Esophagus squamous epithelium (tissue), 5 donors: ENCODE measurements at places on chromosomes 2 and 18.

DNA sequence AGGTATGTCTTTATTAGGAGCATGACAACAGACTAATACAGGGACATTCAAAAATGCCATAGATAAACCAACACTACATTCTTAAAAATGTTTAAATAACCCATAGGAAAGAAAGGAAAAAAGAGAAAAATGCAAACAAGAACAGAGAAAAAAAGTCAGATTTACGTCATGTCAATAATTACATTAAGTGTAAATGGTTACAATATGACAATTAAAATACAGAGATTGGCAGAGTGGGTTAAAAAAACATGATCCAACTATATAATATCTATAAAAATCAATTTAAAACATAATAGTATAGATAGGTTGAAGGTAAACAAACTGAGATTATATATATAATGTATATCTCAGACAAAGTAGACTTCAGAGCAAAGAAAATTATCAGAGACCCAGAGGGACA is 255.8 kb downstream of the ANAPC1 start:
- no peak for DNase-seq

DNA sequence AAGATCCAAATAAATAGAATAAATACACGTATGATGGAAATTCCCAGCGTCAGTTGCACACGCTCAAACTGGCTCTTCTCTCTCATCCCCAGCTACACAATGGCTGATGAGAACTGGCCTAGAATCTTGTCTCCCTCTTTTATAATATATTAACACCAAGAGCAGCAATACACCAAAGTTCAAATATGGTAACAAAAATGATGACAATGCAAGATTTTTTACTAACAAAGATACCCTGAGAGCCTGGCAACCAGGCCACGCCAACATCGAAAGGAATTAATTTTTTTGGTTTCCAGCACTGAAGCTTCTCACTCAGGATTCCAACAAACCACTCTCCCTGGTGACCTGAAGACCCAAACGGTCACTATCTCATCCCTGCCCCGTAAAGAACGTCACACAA is 302.7 kb upstream of the ID2 start:
- no peak for DNase-seq

- no peak for DNase-seq
Observed at GRCh38 chr2:145288650-145289496, 769.0 kb upstream of the ZEB2 start.

DNA sequence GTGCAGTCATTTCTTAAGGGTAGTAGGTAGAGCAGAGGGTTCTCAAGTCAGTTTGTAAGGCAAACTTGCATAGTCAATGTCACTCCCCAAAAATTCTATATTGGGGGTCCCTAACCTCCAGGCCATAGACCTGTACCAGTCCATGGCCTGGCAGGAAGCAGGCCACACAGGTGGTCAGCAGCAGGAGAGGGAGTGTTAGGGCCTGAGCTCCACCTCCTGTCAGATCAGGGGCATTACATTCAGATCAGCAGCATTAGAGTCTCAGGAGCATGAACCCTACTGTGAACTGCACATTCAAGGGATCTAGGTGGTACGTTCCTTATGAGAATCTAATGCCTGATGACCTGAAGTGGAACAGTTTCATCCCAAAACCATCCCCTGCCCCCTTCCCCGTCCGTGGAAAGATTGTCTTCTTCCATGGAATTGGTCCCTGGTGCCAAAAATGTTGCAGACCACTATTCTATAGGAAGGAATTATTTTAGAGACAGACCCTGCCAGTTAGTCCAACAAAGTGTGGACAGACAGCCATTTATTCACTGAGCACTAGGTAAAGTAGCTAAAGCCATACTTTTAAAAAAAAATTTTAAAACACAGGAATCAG is 6.7 kb downstream of the COA5 start:
- no peak for DNase-seq

DNA sequence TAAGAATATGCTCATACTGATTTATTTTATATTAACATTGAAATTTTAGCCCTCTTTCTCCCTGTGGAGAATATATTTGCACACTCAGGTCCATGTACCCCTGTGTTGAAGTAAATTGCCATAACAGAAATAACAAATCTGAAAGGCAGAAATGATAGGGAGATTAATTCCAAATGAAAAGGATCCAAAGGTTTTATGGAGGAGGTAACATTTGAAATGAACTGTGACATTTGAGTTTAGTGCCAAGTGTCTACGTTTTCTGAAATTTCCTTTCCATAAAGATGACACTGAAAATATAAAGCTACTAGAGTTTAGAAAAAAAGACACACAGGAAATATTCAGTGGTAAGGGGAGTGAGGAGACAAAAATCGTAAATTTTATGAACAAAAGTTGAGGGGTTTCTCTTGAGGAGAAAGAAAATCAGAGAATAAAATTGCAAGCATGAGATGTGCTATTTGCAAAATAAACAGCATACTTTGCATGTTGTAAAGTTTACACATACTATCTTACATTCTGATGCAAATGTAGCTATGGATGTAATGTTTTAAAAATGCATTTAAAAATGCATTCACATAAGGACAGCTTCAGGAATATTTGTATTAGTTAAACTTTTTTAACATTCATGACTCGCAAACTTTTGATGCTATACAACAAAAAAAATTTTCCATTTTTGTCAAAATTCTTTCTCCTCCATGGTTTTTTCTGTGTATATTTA is 69.5 kb downstream of the BAZ2B start:
- DNase-seq = no peak

DNA sequence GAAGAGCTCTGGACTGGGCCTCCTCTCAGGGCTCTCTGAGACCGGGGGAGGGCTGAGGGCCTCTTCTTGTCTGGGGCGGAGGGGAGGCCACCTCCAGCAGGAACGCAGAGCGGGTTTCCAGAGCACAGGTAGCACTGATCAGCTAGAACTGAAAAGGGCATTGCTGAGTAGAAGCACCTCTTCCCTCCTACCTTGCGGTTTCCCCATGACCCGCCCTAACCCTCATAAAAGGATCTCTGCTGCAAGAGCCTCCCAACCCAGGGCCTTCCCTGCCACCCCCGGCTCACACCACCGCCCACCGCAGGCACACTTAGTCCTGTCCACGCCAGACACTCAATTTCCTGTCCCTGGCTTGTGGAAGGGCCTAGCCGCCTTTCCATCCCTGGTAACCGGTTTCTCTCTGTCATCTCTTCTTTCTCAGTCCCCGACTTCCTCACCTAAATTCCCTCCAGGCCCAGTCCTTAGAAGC is 966 bp downstream of the ADCY3 start:
- no peak for DNase-seq

- DNase-seq = no peak
Observed at GRCh38 chr18:42025491-42025890, 70.5 kb downstream of the PIK3C3 start.

- no peak for DNase-seq
Observed at GRCh38 chr18:5425721-5426120, 118.1 kb downstream of the EPB41L3 start.

- no peak for DNase-seq
Observed at GRCh38 chr2:215626812-215627281, 191.0 kb upstream of the FN1 start.

DNA sequence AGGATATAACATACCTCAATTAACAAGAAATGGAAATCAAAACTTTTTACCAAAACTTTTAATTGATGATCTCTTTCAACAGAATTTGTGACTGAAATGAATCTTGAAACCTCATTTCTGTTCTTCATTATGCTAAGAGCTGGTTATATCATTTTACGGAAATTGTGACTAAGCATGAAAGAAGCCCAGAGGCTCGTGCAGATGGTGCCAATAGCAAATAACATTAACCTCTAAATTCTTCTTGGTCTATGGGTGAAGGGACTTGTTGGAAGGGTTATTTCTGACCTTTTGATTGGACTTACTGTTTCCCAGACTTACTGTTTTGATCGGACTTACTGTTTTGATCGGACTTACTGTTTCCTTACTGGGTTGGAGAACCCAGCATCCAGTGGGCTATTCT is 435.6 kb downstream of the TDRD15 start:
- no peak for DNase-seq

DNA sequence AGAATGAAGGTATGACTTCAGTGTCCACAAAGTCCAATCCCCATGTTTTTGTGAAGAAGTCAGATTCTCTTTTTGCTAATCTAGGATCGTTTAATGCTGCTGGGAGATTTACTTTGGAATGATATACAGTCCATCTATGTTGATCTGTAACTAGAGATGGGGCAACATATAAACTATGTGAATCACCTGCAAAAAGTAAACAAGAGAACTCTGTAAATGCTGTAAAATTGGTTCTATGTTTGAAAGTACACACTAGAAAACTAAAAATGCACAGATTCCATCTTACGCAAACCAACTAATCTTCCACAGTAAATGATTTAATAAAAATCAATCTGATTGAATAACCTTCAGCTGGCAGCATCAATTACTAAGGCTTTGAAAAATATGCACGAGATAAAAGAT is 37.5 kb downstream of the VPS54 start:
- no peak for DNase-seq

DNA sequence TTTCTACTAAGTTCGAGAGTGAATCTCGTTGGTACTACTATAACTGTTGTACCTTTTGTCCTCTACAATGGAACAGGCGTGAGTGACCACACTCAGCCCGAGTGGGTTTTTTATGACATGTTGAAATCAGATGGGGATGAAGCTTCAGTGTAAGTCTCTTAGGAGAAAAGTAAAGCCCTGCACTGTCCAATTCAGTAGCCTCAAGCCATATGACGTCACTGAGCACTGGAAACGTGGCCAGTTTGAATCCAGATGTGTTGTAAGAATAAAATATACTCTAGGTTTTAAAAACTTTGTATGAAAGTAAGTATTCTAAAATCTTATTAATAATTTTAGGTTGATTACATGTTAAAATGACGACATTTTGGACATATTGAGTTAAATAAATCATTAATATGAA is 101.7 kb upstream of the SP3 start:
- DNase-seq = no peak

DNA sequence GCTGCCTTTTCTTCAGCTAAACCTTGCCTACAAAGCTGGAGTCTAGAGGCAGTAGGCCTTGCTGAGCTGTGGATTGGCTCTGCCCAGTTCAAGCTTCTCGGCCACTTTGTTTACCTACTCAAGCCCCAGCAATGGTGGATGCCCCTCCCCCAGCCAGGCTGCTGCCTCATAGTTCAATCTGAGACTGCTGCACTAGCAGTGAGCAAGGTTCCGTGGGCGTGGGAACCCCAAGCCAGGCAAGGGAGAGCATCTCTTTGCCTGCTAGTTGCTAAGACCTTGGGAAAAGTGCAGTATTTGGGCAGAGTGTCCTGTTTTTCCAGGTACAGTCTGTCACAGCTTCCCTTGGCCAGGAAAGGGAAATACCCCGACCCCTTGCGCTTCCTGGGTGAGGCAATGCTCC is 68.9 kb downstream of the VAPA start:
- DNase-seq = no peak

DNA sequence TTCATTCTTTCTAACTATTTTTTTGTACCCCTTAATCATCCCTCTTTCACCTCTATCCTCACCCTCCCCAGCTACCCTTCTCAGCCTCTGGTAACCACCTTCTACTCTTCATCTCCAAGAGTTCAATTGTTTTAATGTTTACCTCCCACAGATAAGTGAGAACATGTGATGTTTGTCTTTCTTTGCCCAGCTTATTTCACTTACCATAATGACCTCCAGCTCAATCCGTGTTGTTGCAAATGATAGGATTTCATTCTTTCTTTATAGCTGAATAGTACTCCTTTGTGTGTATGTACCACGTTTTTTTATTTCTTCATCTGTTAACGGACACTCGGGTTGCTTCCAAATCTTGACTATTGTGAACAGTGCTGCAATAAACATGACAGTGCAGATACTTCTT is 22.1 kb upstream of the TMEM37 start:
- no peak for DNase-seq

DNA sequence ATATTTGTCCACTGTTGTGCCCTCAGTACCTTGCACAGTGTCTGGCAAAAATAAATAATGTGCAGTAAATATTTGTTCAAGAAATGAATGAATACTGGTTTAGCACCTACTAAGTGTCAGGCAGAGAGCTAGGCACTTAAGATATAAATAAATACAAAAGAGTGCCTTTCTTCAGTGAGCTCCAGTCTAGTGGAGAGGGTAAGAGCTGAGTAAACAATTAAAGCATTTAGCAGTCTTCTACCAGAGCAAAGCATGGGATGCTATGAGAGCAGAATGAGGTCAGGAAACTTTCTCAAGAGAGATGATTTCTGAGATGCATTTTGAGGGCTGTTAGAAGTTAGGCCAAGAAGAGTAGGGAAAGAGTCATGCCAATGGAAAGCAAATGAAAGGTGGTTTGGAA is 314.7 kb downstream of the DSC3 start:
- DNase-seq = no peak

GRCh38 chr2:218031771-218032257 is 29.0 kb upstream of the TNS1 start:
- no peak for DNase-seq

DNA sequence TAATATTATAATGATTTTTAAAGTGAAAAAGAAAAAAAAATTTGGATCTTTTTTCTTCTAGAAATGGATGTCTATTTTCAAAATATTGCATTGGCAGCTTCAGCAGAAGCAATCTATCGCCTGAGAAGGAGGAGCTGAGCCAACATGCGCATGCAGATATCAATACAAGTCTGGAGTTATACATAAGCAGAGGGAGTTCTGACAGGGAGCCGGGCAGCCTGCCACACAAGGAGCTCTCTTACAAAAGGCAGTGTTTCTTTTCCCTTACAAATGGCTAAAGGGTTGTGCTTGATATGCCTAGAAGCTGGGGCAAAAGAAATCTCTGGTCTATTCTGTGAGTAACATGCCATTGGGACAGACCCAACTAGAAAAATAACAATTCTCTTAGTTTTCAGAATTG is 291.9 kb upstream of the TRIB2 start:
- no peak for DNase-seq

DNA sequence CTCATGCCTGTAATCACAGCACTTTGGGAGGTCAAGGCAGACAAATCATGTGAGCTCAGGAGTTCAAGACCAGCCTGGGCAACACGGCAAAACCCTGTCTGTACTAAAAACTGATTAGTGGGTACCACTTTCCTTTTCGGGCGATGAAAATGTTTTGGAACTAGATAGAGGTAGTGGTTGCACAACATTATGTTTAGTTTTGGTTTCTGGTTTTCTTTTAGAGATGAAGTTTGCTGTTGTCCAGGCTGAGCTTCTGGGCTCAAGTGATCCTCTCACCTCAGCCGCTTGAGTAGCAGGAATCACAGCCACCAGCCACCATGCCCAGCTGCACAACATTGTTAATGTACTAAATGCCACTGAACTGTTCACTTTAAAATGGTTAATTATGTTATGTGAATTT is 27.6 kb downstream of the AAK1 start:
- no peak for DNase-seq

- no peak for DNase-seq
Observed at GRCh38 chr2:190987938-190988337, 26.0 kb downstream of the STAT1 start.

DNA sequence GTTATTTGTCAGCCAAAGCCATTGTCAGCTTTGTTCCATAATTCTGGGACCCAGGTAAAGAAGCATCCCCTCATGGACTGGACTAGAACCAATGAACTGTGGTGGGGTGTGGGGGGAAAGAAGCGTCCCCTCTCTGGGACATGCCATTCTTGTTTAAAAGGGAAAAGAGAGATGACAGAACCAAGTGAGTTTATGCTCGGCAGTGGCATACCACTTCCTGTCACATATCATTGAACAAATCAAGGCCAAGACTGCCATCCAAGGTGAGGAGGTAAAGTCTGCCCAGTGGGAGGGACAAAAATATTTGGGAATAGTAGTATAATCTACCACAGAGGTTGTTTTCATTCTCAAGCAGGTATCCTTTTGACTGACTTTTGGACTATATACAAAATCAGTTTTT is 4.7 kb upstream of the GLS start:
- no peak for DNase-seq

- DNase-seq = no peak
Observed at GRCh38 chr2:102094917-102095316, 47.6 kb upstream of the IL1R1 start.
